ENCODE measurements at places on chromosomes 1 and 21. TPM values are rescaled to one million over a fixed set of nuclear protein-coding genes. Genes with fewer than 3 reads are reported as not detected.

DNA sequence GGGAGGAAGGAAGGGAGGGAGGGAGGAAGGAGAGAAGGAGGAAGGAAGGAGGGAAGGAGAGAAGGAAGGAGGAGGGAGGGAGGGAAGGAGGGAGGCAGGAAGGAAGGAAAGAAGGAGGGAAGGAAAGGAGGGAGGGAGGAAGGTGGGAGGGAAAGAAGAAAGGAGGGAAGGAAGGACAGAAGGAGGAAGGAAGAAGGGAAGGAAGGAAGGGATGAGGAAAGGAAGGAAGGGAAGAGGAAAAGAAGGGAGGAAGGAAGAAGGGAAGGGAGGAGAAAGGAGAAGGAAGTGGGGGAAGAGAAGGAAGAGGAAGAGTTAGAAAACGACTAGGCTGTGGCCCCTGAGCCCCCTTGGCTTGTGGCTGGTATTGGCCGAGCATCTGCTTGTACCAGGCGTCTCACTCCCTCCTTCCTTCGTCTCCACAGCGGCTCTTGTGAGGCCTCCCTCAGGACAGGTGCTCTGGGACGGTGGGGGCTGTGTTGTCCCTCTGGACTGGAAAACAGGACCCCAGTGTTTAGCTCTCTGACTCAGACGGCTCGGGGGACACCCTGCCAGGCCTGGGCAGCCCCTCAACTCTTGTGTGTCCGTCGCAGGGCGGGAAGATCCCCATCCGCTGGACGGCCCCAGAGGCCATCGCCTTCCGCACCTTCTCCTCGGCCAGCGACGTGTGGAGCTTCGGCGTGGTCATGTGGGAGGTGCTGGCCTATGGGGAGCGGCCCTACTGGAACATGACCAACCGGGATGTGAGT, 36.2 kb upstream of the C1QA start:
- no peaks in the 10 kb centered on the region for H3K4me1 ChIP-seq
- H3K27ac ChIP-seq: no peak overlapping the region
- no peak for DNase-seq
- H3K4me3 ChIP-seq: no peak overlapping the region
- H3K36me3 ChIP-seq: no peaks in the 10 kb centered on the region
- H3K27me3 ChIP-seq: no peaks in the 10 kb centered on the region

AGRN gene
- polyA plus RNA-seq: not detected

- H3K36me3 ChIP-seq: no peaks in the 10 kb centered on the region
- H3K4me3 ChIP-seq: no peak overlapping the region
- H3K27me3 ChIP-seq: no peaks in the 10 kb centered on the region
- H3K4me1 ChIP-seq: no peaks in the 10 kb centered on the region
- no peak overlapping the region for H3K27ac ChIP-seq
- DNase-seq: no peak
Observed at GRCh38 chr1:3247521-3248121, 178.6 kb downstream of the PRDM16 start.

AGMAT gene
- polyA plus RNA-seq: 6.2 TPM

DNA sequence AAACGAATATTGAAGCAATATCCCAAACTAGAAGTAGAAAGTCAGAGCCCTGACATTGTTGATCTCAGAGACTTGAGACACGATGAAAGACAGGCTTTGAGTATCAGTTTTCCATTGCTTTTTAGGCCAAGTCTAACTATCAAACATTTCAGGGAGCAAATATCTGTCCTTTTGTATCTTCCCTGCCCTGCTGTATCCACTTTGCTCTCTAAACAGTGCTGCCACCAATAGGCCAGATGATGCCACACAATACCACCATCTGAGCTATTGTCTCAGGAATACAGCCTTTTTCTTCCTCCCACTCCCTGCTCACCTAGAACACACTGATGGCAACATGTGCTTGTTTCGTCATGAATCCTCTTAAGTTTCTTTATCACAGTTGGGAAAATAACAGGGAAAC, 62.6 kb upstream of the SPAG17 start:
- no peak overlapping the region for H3K27ac ChIP-seq
- DNase-seq: no peak
- H3K27me3 ChIP-seq: no peaks in the 10 kb centered on the region
- H3K36me3 ChIP-seq: no peaks in the 10 kb centered on the region
- no peak overlapping the region for H3K4me3 ChIP-seq

SIM2 gene
- 0.07 TPM for polyA plus RNA-seq

TACSTD2 gene
- polyA plus RNA-seq: not detected

DNA sequence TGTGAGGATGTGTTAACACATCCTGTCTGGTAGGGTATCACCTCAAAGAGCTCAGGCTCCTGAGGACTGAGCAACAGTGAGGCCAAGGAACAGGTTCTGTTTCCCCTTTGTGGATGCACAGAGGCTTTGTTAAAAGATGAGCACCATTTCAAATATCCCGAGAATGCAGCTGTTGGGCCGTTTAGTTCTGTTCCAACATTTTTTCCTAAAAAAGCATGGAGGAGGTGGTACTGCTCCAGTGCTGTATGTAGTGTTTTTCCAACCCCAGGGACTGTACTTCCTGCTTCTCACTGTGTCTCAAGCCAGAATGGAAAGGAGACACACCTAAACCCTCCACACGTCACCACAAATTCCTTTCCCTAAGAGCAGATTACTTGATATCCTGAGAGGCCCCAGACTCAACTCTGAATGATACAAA, 53.8 kb upstream of the BCL10 start:
- no peaks in the 10 kb centered on the region for H3K4me1 ChIP-seq
- no peak overlapping the region for H3K4me3 ChIP-seq
- H3K36me3 ChIP-seq: no peaks in the 10 kb centered on the region
- DNase-seq: no peak
- no peaks in the 10 kb centered on the region for H3K27me3 ChIP-seq
- H3K27ac ChIP-seq: no peak overlapping the region

DNA sequence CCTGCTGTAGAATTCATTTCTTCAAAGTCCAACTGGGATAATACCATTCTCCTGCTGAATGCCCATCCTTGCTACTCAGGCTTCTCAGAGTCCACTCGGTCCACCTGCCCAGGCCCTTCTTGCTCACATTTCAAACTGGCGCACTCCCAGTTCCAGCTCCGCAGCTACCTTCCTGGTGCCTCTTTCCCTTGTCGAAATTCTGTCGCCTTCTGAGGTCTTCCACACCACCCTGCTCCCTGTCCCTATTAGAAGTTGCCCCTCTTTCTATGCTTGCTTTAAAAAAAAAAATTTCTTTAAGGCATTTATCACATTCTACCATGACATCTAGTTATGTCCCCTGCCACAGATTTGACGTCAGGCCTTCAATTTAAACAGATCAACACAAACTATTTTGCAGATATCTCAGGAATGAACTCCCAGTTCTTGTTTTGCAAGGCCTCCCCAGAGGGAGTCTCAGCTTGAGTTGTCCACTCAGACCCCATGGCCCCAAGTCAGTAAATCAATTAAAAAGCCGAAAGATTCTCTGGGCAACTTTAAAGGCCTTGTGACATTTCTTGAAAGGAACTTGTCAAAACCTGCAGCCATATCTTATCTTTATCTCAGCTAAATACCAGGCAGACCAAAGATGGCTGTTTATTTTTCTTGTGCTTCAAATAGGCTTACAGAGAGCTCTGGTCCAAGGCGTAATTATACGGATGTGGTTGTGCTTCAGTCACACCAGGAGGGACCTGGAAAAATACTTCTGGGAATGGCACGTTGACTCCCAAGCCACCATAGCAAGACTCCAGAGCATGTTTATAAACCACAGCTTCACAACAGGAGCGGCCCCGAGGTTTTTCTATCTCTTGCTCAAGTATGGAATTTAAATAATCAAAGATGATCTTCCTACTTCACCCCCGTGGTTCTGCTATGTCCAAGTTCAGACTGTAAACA, 2.2 kb downstream of the FAM89A start:
- no peaks in the 10 kb centered on the region for H3K27me3 ChIP-seq
- H3K27ac ChIP-seq: no peak overlapping the region
- DNase-seq: no peak
- H3K36me3 ChIP-seq: no peaks in the 10 kb centered on the region
- H3K4me3 ChIP-seq: no peak overlapping the region
- H3K4me1 ChIP-seq: peaks cover 29% of the 10 kb centered on the region

DNA sequence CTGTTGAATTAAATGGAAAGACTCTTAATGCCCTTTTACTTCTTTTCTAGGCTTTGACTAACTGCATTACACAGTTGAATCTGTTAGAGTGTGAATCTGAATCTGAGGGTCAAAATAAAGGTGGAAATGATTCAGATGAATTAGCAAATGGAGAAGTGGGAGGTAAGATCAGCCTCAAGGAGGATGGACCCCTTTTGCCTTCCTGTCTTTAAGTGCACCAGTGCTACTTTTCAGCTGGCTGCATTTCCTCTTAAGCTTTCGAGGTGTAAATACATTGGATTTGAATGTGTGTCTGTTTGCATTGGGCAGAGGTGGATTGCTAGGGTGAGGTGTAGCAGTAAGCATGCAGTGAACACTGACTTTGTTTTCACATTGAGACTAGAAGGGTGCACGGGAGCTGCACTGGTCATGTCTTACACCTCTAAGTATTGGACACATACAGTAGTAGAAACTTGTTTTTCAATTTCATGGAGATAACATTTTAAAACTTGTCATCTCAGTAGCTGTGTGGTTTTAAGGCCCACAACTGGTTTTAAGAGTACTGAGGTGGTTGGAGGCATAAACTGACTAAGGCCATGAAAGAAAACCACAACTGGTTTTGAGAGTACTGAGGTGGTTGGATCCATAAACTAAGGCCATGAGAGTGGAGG, 35.4 kb downstream of the MIA3 start:
- H3K36me3 ChIP-seq: peaks cover 57% of the 10 kb centered on the region
- H3K27ac ChIP-seq: no peak overlapping the region
- no peaks in the 10 kb centered on the region for H3K27me3 ChIP-seq
- H3K4me3 ChIP-seq: no peak overlapping the region

CYP4B1 gene
- not detected for polyA plus RNA-seq

DNA sequence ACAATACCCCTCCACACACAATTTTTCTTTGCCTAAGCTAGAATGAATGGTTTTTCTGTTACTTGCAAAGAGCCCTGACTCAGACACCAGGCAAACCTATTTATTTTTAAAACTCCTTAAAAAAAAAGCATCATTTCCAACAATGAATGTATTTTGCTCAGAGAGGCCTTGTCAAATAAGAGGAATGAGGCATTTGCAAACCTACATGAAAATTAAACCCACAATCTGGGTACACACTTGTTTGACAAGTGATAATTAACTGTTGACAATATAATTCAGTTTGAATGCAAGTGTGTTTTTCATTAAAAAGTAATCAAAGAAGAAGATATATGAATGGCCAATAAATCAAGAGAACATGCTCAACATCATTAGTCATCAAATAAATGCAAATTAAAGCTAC, 339.5 kb downstream of the PTPRU start:
- DNase-seq: no peak
- H3K4me3 ChIP-seq: no peak overlapping the region
- no peaks in the 10 kb centered on the region for H3K4me1 ChIP-seq
- H3K36me3 ChIP-seq: no peaks in the 10 kb centered on the region

GRCh38 chr1:239169276-239169675, 217.1 kb upstream of the CHRM3 start:
- no peak overlapping the region for H3K27ac ChIP-seq
- H3K4me1 ChIP-seq: no peaks in the 10 kb centered on the region
- no peak for DNase-seq

KCNJ9 gene
- polyA plus RNA-seq: not detected

CAMSAP2 gene
- 0.35 TPM for polyA plus RNA-seq

GJB3 gene
- polyA plus RNA-seq: not detected

GRCh38 chr1:101704895-101705294, 291.8 kb downstream of the OLFM3 start:
- no peaks in the 10 kb centered on the region for H3K4me1 ChIP-seq
- no peaks in the 10 kb centered on the region for H3K36me3 ChIP-seq
- H3K27me3 ChIP-seq: no peaks in the 10 kb centered on the region
- H3K27ac ChIP-seq: no peak overlapping the region
- no peak for DNase-seq

DNA sequence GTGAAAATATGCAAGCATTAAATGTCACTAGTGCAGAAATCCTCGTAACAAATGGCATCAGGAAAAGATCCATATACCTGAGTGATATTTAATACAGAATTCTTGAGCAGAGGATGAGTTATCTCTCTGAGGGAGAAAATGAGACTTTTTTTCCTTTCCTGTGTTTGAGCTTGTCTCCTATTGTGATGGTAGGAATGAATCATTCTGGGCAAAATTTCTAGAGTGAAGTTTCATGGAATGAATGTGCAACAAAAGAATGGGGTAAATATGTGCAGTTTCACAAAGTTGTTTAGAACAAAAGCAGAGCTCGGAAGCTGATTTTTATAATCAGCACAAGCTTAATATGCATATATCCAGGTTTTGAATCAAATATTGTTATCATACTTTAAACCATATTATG, 4.6 kb downstream of the CTPS1 start:
- peaks cover 39% of the 10 kb centered on the region for H3K36me3 ChIP-seq
- no peaks in the 10 kb centered on the region for H3K27me3 ChIP-seq
- DNase-seq: no peak
- no peak overlapping the region for H3K27ac ChIP-seq
- H3K4me1 ChIP-seq: peaks cover 23% of the 10 kb centered on the region

GRCh38 chr1:76105372-76105771, 30.8 kb downstream of the ST6GALNAC3 start:
- H3K4me3 ChIP-seq: no peak overlapping the region
- DNase-seq: no peak
- no peaks in the 10 kb centered on the region for H3K36me3 ChIP-seq
- no peaks in the 10 kb centered on the region for H3K27me3 ChIP-seq
- no peak overlapping the region for H3K27ac ChIP-seq

DNA sequence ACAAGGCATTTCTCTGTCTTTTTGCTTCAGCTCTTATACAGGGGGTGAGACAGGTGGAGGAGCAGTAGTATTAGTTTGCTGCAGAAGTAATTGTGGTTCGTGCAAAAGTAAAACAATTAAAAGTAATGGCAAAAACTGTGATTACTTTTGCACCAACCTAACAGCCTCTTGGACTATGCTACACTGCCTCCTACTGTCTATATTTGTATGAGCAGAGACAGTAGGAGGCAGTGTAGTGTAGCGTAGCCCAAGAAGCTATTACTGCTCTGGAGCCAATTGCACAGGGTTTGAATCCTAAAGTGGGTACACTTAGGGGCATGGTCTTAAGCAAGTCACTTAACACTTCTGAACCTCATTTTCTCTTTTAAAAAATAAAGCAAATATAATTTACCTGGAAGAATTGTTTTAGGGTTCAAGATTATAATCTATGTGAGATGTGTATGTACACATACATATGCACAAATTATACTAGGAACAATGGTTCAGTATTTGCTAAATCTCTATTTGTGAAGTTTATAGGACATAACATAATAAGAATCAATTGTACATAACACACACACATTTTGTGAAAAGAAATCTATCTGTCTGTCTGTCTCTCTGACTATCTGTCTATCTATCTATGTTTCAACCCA, 103.8 kb downstream of the BRINP3 start:
- H3K4me3 ChIP-seq: no peak overlapping the region
- DNase-seq: no peak
- no peak overlapping the region for H3K27ac ChIP-seq
- H3K27me3 ChIP-seq: no peaks in the 10 kb centered on the region
- H3K36me3 ChIP-seq: no peaks in the 10 kb centered on the region

GRCh38 chr1:175035865-175036264, 12.6 kb upstream of the MRPS14 start:
- no peak overlapping the region for H3K27ac ChIP-seq
- no peak overlapping the region for H3K4me3 ChIP-seq
- DNase-seq: no peak

OR2T29 gene
- not detected for polyA plus RNA-seq

GRCh38 chr1:23291706-23292105, 52.4 kb downstream of the HNRNPR start:
- H3K36me3 ChIP-seq: no peaks in the 10 kb centered on the region
- no peaks in the 10 kb centered on the region for H3K4me1 ChIP-seq
- H3K27me3 ChIP-seq: no peaks in the 10 kb centered on the region
- no peak overlapping the region for H3K4me3 ChIP-seq
- DNase-seq: no peak
